ENCODE measurements at places on chromosomes 16 and 17. TPM values are rescaled to one million over a fixed set of nuclear protein-coding genes. Genes with fewer than 3 reads are reported as not detected.

The SLFN12 gene
- 12.8 TPM for total RNA-seq

The PHAF1 gene
- 9.8 TPM for total RNA-seq

The BAIAP3 gene
- 0.56 TPM for total RNA-seq

The ABAT gene
- 2.8 TPM for total RNA-seq

The CCL1 gene
- not detected for total RNA-seq

The C16orf96 gene
- 0.05 TPM for total RNA-seq

The KRT28 gene
- not detected for total RNA-seq

The PRSS21 gene
- total RNA-seq, result 58.3 TPM

The LDHD gene
- 0.10 TPM for total RNA-seq

The PRKCB gene
- total RNA-seq, result 158 TPM

The PERCC1 gene
- not detected for total RNA-seq

The KRTAP4-8 gene
- total RNA-seq, result not detected

The CD300A gene
- total RNA-seq, result 36.1 TPM

The PTX4 gene
- total RNA-seq, result not detected

The RCVRN gene
- total RNA-seq, result 0.13 TPM

The HAP1 gene
- not detected for total RNA-seq

The EVPL gene
- total RNA-seq, result 0.03 TPM
